ENCODE measurements at places on chromosomes 1 and 21.
A peak's percentile ranks its signal among the peaks of the same experiment; 100 is the strongest.

- no peak for DNase-seq
Observed at GRCh38 chr1:87048237-87048636, 133.8 kb downstream of the HS2ST1 start.

DNA sequence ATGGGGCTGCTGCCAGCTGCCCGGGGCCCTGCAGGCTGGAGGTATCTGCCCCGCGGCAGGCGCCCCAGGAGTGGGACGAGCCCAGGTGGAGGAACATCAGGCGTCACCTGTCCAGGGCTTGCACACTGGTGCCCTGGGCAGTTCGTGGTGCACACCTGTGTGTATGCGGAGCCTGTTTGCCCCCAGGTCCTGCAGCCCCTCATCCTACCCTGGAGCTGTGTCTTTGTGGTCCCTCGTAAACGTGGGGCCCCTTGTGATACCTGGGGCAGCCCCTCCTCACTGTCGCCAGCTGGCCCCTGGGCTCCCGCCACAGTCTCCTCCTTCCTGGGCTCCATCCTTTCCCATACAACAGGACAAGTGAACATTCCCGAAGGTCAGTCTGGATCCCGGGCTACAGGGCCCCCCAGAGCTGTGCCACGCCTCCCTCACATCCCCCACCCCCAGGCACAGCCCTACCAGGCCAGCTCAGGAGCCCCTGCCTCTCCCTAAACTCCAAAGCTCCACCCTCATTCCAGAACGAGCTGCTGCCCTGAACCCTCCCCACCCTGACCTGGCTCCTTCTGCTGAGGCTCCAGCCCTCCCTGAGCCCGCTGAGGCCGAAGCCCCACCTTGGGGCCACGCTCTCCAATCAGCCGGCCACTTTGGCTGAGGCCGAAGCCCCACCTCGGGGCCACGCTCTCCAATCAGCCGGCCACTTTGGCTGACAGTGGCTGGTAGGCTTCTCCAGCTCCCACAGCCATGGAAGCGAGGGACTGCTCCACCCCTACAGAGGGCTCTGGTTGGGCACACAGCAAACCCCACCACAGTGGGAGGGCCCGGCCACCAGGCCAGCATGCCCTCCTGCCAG is 42.6 kb downstream of the UBE2G2 start:
- no peak for DNase-seq

DNA sequence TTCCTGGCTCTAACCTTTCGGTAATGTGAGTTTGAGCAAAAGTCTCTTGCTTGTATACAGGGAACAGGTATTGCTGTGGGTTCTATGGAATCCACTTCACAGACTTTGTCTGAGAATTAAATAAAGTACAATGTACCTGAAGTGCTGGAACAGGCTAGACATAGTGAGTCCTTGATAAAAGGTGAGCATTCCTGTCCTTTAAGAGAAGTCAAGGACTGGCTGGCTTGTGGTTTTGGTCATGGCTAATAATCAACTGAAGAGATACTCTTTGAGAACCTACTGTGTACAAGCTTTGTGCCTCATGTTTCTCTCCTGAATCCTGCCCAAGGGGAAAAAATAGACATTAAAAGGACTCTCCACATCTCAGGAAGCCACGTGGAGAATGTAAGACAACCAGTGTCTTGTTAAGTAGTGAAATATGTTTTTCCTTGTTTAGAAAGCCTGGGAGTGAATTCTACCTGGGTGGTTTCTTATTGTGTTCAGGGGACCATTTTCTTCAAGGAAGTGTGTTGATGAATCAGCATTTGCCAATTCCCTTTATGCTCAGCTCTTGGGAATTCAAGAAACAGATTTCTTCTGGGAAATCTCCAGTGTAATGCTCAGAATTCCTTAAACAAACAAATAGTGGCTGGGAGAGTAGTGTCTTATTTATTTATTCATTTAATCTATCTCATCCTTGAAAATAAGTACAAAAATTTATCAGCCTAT is 55.2 kb upstream of the PLD5 start:
- DNase-seq: no peak

GRCh38 chr1:226938903-226939437 is 1.1 kb upstream of the COQ8A start:
- DNase-seq: no peak

- no peak for DNase-seq
Observed at GRCh38 chr1:77538956-77539518, 143.4 kb downstream of the ZZZ3 start.

GRCh38 chr1:91569411-91570119 is 68.9 kb downstream of the CDC7 start:
- peak; percentile 31 for DNase-seq
